WTC11 (cell line): ENCODE measurements at places on chromosomes 7 and 10.

DNA sequence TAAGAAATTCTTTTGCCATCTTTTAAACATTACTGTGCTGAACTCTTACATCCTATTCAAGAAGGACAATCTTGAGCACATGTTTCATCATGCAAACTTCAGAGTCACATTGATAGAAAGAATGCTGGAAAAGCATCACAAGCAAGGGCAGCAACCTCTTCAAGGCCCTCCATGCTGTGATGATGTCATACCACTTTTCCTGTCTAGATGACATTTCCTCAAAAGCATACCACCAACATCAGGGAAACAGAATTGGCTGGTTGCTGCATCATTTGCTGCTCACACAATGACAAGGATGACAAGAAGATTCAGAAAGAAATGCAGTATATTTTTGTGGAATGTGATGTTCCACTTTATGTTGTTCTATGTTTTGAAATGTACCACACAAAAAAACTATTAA is 37.6 kb downstream of the CYP2C8 start:
- no peak for DNase-seq

- no peak for DNase-seq
Measured at GRCh38 chr7:30813466-30813865, 42.2 kb downstream of the MINDY4 start.

GRCh38 chr7:83441-83840 is 108.9 kb upstream of the FAM20C start:
- no peak for DNase-seq

DNA sequence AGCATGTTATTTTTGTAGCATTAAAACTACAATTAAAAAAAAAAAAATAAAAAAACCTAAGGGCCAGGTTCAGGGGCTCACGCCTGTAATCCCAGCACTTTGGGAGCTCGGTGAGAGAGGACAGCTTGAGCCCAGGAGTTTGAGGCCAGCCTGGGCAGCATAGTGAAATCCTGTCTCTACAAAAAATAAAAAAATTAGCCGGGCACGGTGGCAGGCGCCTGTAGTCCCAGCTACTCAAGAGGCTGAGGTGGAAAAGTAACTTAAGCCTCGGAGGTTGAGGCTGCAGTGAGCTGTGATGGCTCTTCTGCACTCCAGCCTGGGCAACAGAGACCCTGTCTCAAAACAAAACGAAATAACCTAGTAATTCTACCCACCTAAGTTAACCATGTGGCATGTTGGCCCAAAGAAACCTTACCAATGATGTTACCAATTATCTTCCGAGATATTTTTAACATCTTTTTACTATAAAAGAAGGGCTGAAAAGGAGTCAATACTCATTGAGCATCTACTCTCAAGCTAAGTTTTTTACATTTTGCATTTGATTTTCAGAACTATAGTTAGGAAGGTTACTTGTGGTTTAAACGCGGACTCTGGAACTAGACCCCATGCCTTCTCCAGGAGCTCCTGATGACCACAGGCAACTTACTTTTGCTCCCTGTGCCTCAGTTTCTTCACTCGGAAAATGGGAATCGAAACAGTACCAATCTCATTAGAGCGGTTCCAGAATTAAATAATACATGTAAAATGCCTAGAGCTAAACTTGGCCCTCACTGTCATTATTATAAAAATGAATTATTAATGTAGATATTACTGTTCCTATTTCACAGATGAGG is 1.4 kb downstream of the ITGB1 start:
- DNase-seq = no peak

- DNase-seq = no peak
Measured at GRCh38 chr7:50594734-50595485, 29.7 kb upstream of the DDC start.

DNA sequence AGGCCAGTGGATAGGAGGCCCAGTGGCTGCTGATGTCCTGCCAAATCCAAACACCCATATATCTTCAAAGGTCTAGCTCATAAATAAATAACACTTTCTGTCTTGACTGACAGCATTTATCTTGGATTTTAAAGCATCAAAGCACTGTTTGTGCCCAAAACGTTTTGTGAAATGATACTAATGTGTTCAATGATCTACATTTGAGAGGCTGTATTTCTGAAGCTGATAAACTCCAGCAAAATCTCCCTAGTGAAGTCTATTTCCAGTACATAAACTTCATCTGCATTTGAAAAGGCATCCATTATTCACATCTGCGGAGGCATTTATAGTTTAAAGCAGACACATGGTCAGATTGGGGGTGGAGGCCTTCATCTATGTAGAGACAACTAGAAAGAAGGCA is 276.3 kb downstream of the HPSE2 start:
- no peak for DNase-seq

- DNase-seq = no peak
Measured at GRCh38 chr10:51894771-51895578, 195.6 kb upstream of the CSTF2T start.

- DNase-seq = no peak
Measured at GRCh38 chr10:78553792-78554191, 515.0 kb upstream of the ZMIZ1 start.

DNA sequence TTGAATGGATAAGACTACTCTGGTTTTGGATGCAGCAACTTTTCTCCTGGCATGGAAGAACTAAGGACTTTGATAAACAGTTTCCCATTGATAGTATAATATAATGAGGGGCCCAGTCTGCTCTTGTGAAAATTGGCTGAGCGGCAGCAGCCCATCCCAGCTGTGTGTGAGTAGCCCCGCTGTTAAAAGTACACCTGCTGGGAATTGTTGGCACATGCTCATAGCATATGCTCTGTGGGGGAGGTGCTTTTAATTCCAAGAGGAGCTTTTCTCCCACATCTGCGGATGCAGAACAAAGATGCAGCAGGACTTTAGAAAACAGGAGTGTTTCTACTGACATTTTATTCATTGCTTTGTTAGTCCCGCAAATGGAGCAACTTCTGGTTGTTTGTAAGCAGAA is 19.0 kb downstream of the SRI start:
- DNase-seq = no peak

- DNase-seq = peak; percentile 24
Measured at GRCh38 chr7:16695621-16696237, 49.7 kb downstream of the BZW2 start.

- DNase-seq = no peak
Measured at GRCh38 chr7:116653204-116653603, 18.8 kb upstream of the MET start.

DNA sequence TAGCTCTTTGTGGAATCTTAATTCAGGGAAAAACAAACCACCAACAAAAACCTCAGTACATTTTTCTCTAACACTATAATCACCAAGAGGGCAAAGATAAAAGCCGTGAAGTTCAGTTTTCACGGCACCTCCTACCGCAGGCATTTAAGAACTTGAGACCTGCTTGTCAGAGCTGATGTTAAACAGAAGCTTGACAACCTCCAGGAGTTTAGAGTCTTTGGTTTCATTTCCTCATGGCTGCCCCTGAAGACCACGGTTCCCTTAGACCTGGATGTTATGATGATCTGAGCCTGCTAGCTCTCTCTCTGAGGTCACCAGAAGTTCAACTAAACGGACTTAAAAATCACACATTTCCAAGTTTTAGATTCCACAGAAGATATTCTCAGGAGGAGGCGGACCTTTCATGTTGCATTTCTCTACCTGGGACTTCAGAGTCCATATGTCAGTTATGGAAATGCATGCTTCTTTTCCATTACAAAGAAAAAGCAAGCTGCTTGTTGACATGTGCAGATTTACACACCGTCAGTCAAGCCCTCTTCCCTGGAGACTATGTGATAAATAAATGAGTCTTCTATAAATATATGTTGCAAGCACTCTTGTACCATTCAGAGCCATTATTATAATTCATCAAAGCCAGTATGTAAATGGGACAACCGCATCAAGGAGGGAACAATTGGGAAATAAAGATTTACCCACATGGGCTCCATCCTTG is 258.0 kb downstream of the GFRA1 start:
- no peak for DNase-seq

DNA sequence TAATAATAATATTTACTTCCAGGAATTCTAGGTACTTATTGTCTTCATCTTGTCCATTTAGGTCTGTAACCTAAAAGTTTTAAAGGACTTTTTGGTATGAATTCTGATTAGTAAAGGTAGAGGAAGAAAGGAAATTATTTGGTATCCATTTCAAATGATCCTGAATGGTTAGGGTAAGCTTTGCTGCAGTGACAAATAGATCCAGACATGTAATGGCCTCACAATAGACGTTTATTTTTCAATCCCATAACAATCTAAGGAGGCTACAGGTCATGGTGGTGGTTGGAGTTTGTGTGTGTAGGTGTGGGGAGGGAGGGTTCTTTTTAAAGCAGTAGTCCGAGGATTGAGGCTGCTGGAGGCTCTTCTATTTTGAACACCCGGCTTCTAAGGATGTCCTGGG is 5.3 kb downstream of the FBH1 start:
- no peak for DNase-seq

DNA sequence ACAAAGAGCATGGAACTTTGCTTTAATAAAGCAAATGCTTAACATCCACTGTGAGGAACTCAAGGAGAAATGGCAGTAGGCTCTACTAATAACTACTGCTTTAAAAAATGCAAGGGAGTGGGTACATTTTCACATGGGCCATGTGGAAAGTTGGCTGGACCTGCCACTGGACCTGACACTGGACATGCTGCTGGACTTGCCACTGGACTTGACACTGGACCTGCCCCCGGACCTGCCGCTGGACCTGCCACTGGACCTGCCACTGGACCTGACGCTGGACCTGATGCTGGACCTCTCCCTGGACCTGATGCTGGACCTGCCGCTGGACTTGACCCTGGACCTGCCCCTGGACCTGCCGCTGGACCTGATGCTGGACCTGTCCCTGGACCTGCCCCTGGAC is 32.6 kb downstream of the DIP2C start:
- no peak for DNase-seq

DNA sequence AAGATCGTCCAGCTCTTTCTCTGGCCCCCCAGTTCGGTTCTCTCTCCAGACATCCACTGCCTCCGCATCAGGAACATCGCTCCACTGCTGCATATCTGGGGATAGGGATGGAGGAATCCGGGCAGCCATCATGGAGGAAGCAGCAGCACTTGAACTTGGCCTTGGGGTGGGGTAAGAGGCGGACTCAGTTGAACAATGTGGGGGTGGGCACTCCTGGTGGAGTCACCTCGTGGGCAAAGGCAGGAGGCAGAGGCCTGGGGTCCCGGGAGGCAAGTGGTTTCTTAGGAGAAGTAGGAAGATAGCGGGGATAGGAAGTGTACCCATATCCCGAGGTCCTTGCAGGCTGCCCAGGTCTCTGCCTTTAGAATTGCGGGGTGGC is 98.3 kb downstream of the CHST15 start:
- DNase-seq = no peak
